H7 (cell line): ENCODE measurements at places on chromosomes 5 and 9. TPM values are rescaled to one million over a fixed set of nuclear protein-coding genes. Genes with fewer than 3 reads are reported as not detected.

GRCh38 chr5:145244788-145245187, 590.4 kb downstream of the PRELID2 start:
- no peak for DNase-seq

The ABHD17B gene
- 68.9 and 76.8 TPM in 2 replicates for total RNA-seq

- no peak for DNase-seq
Observed at GRCh38 chr5:133015466-133015865, 10.9 kb downstream of the ZCCHC10 start.

GRCh38 chr5:77898385-77898784, 122.2 kb upstream of the TBCA start:
- DNase-seq, result no peak

The KIF12 gene
- total RNA-seq, result 0.92 and 2.0 TPM in 2 replicates

The LHFPL2 gene
- 28.7 and 33.1 TPM in 2 replicates for total RNA-seq

DNA sequence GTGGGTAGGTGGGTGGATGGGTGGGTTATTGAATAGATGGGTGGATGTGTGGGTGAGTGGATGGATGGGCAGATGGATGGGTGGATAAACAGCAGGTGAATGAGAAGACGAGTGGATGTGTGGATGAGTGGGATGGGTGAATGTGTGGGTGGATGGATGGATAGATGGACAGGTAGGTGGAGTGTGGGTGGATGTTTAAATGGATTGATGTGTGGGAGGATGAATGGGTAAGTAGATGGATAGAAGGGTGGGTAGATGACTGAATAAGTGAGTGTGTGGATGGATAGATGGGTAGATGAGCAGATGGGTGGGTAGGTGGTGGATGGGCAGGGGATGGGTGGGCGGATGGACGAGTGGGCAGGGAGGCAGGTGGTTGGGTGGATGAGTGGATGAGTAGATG, 397.6 kb upstream of the IRX4 start:
- DNase-seq, result no peak

DNA sequence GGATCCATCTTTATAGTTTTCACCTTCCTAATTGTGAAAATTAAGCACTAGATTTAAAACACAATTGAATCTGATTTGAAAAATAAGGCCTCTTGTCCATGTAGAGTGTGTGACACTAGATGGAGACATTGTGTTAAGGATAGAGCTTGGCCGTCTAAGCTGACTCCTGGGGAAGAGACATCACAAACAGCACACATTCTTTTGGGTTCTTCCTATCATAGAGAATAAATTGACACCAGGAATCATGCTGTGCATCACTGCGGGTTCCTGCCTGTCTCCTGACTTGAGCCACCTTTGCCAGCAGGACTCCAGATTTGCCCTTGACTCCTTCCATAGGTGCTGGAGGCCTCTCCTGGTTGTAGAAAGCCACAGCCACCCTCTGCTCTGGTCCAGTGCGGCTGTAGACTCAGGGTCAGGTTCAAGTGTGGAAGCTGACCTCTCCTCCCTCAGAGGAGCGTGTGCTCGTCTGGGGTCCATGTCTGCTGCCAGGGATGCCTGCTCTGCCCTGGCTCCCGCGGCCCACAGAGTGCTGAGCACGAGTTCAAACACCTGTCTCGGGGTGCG, 11.2 kb downstream of the ROPN1L start:
- DNase-seq, result peak; percentile 83

The PCDHB13 gene
- total RNA-seq, result 0.03 TPM in 1 of 2 replicates, not detected in the other
